Right cardiac atrium (tissue), 5 donors: ENCODE measurements at places on chromosomes 3 and 15. TPM values are rescaled to one million over a fixed set of nuclear protein-coding genes. Genes with fewer than 3 reads are reported as not detected.

DNA sequence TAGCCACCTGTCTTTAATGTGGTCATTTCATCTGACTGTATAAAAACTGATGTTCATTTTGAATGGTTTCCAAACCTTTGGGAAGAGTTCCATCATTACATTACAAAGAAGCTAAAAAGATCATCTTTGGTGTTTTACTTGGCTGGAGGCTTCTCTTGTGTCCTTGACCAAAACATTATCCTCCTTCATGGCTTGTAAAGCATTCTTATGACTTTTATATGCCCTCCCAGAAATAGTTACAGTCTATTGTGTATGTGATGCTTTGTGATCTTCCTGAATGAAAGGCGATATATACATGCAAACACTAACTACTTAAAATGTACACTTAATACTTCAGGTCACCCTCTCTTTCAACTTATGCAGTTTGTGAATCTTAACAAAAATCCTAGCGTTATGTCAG, 525.6 kb downstream of the MECOM start:
- DNase-seq: no peak

DNA sequence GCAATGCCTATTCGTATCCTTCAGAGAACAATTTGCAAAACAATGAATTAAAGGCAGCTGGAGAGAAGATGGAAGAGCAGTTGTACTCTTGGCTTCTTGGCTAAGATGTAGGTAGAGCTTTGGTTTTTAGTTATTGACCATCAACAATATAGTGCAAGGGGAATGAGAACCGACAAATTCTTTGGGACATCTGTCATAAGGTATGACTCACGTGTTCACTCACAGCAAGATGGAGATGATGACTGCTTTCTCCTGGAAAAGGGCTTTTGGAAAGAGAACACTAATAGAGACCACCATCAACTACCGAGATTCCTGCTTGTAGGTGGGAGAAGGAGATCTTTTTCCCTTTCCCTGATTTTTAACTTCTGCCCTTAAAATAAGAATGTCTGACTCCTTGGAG, 234.9 kb downstream of the NTRK3 start:
- no peak for DNase-seq

DNA sequence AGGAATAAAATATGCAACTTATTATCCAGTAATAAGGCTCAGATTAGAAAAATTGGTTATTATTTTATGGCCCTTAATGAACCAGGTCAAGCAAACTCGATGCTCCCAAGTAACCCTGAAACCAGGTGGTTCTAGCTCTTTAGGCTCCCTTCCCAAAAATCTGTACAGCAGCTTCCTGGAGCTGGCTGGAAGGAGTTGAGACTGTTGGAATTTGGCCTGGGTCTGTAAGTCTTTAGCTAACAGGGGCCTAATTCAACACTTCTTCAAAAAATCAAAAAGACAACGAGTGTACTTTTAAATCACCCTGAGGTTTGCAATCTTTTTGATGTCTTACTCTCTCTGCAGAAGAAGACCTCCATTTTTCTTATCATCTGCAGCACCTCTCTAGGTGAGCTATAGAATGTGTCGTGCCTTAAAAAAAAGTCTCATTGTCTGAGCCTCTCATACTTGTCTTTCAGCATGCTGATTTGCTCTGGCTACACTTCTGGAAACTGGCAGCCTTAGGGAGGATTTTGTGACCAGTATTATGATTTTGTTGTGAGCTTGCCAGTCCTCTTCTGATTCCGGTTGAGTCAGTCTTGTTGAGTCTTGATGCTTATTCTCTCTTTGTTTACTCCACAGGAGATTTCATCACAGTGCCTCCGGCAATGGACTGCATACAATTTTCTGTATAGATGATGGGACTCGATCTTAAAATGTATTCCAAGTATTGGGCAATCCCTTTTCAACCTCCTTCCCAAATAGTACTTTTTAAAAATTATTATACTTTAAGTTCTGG, 235.0 kb upstream of the KBTBD8 start:
- DNase-seq: no peak

DNA sequence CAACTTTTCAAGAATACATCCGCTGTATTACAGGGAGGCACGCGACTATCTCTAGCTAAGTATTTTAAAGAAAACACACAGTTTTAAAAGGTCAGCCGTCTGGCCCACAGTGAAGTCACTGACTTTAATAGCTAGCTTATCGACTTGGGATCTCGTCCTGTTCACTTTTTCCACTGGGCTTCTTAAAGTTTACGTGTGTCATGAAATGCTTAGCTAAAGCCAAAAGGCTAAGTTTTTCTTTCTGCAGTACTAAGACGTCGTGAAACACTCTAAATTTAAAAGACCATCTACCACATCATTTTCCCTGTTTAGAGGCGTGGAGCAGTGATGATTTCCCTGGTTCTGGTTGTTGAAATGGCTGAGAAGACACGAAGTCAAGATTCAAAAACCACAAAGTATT, 27.1 kb downstream of the LRIG1 start:
- DNase-seq: no peak

The PATL2 gene
- 6.6 TPM for total RNA-seq

The TM2D3 gene
- 49.2 TPM for total RNA-seq

The SEMA3G gene
- total RNA-seq: 8.8 TPM
